Esophagus muscularis mucosa (tissue), 4 donors: ENCODE measurements at places on chromosomes 13 and 19. TPM values are rescaled to one million over a fixed set of nuclear protein-coding genes. Genes with fewer than 3 reads are reported as not detected.

DNA sequence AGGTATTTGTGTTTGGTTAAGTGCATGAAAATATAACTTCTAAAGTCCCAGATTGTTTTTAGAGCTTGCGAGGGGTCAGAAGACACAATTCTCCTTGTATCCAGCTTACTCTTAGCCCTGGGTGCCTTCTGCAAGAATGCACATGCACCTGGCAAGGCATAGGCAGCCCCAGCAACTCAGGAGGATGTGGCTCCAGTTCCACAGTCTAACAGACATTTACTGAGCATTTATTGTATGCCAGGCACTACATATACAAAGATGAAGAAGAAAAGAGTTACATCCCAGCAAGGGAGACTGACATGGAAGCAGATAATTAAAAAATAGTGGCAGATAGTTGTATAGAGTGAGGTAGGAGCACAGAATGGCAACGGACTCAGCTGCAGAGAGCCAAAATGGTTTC is 101.1 kb upstream of the FRY start:
- H3K4me3 ChIP-seq: no peak overlapping the region
- no peak for DNase-seq
- H3K27me3 ChIP-seq: no peaks in the 10 kb centered on the region

- no peak overlapping the region for H3K4me3 ChIP-seq
- H3K27ac ChIP-seq: no peak overlapping the region
- H3K36me3 ChIP-seq: no peaks in the 10 kb centered on the region
- H3K4me1 ChIP-seq: no peaks in the 10 kb centered on the region
These were observed 139.0 kb downstream of the FLT1 start for GRCh38 chr13:28355822-28356371.

GRCh38 chr13:60318186-60318585 is 78.8 kb upstream of the TDRD3 start:
- H3K4me1 ChIP-seq: no peaks in the 10 kb centered on the region
- H3K36me3 ChIP-seq: no peaks in the 10 kb centered on the region
- no peak overlapping the region for H3K4me3 ChIP-seq
- no peak overlapping the region for H3K27ac ChIP-seq
- no peak for DNase-seq

DNA sequence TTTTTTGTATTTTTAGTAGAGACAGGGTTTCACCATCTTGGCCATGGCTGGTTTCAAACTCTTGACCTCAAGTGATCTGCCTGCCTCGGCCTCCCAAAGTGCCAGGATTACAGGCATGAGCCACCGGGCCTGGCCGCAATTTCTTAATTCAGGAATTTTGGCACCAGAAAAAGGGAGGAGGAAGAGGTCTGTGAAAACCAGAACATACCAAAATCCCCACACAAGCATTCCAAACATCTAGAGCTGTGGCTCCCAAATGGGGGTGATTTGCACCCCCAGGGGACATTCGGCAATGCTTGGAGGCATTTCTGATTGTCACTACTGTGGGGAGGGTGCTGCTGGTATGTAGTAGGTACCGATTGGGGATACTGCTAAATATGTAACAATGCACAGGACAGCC is 40.2 kb upstream of the ABCC4 start:
- H3K27me3 ChIP-seq: no peaks in the 10 kb centered on the region
- no peaks in the 10 kb centered on the region for H3K4me1 ChIP-seq
- no peak for DNase-seq
- no peak overlapping the region for H3K4me3 ChIP-seq
- no peaks in the 10 kb centered on the region for H3K36me3 ChIP-seq

GRCh38 chr13:72204291-72204690 is 337.3 kb upstream of the DACH1 start:
- DNase-seq: no peak
- H3K36me3 ChIP-seq: no peaks in the 10 kb centered on the region

GRCh38 chr13:31859571-31859970 is 120.2 kb downstream of the RXFP2 start:
- H3K4me1 ChIP-seq: no peaks in the 10 kb centered on the region
- no peaks in the 10 kb centered on the region for H3K36me3 ChIP-seq
- no peak overlapping the region for H3K27ac ChIP-seq
- no peak for DNase-seq
- H3K27me3 ChIP-seq: no peaks in the 10 kb centered on the region

The ZNF69 gene
- 8.2 TPM for total RNA-seq

The CLIP3 gene
- total RNA-seq: 62.9 TPM

The TMEM221 gene
- not detected for total RNA-seq

The DIRAS1 gene
- total RNA-seq: 14.1 TPM

The NAA16 gene
- total RNA-seq: 22.0 TPM

The PEAK3 gene
- total RNA-seq: 1.7 TPM

The DLL3 gene
- total RNA-seq: not detected

The C5AR1 gene
- 5.0 TPM for total RNA-seq

The KLK14 gene
- not detected for total RNA-seq

The CD177 gene
- total RNA-seq: 4.3 TPM

The KCNN4 gene
- total RNA-seq: 1.9 TPM
